ENCODE measurements at places on chromosomes 16 and 17.
A peak's percentile ranks its signal among the peaks of the same experiment; 100 is the strongest.

DNA sequence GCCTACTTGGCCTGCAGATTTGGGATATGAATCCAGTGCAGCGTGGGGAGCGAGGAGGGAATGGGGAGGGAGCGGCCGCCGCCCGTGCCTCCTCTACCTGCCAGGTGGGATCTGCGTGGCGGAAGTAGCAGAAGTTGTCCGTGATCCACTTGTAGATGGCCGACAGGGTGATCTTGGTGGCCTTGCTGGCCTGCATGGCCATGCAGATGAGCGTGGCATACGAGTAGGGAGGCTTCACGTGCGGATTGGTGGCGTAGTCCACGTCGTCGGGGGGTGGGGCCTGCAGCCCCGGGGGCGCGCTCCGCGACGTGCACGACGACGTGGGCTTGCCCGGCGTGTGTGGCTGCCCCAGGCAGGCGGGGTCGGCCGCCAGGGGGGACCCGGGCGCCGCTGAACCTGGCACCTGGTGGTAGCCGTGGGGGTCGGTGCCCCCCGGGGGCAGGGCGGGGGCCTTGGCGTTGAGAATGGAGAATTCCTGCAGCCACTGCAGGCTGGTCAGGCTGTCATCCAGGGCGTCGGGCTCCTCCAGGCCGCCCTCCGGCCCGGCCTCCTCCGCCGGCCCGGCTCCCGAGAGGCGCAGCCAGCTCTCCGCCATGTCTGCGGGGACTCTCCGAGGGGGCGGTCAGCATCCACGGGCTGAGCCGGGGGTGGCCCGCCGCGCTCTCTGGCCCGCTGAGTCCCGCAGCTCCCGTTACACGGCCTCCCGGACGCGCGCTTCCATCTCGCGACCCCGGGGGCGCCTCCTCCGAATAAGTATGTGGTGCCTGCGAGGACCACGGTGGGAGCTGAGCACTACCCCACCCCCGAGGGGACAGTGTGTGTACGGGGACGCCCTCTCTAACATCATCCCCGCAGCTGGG, 1.0 kb downstream of the FOXJ1 start:
- DNase-seq = no peak

DNA sequence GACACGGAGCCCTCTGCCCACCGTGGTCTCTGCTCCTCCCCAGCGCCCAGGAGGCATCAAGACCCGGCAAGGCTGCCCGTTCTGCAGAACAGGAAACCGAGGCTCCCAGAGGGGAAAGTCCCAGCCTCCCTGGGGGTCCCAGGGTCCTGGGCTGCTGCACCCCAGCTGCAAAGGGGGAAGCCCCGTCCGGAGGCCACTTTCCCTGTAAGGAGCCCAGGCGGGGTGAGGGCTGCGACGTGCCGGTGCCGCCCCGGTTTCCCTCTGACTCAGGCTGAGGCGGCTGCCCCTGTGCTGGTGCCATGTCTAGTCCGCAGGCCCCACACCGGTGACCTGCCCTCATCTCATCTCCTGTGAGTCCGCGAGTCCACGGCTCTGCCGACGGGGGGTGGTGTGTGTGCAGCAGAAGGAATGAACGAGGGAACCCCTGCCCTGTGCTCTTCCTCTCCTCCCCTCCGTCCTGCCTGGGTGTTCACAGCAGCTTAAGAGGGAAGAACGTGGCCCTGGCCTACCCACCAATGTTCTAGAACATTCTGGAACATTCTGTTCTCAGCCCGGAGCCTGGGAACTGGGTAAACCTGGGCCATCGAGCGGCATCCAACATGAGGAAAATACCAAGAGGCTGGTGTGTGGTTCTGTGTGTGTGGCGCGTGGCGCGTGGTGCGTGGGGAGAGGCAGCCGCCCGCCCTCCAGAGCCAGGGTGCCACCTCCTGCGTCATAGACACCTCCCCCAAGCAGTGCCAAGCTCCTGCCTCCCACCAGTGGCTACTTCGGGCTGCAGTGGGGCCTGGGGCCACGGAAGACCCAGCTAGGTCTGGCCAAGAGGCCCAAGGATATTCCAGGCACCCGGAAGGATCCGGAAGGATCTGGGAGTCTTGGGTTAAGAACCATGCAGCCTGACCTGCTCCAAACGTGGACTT, 7.0 kb upstream of the CBFA2T3 start:
- no peak for DNase-seq

DNA sequence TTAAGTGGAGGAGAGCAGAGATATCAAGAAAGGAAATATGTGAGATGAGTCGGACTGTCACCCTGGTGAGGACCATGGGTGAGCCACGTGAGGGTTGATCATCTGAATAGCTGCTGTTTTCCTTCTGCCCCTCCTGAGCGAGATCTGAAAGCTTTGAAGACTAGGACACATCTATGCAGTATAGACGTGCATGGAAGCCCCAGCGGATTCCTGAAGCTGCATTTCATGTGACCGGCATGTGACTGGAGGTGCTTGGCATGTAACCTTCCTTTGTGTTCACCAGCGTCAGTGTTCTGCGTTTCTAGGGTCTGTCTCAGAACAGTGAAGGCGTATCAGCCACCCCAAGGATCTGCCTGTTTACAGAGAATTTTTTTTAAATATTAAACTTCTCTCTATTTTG, 75.1 kb downstream of the MSI2 start:
- DNase-seq = no peak

GRCh38 chr16:90008708-90009145, 10.5 kb downstream of the DBNDD1 start:
- no peak for DNase-seq

GRCh38 chr17:70901870-70902269, 732.5 kb downstream of the KCNJ2 start:
- no peak for DNase-seq

DNA sequence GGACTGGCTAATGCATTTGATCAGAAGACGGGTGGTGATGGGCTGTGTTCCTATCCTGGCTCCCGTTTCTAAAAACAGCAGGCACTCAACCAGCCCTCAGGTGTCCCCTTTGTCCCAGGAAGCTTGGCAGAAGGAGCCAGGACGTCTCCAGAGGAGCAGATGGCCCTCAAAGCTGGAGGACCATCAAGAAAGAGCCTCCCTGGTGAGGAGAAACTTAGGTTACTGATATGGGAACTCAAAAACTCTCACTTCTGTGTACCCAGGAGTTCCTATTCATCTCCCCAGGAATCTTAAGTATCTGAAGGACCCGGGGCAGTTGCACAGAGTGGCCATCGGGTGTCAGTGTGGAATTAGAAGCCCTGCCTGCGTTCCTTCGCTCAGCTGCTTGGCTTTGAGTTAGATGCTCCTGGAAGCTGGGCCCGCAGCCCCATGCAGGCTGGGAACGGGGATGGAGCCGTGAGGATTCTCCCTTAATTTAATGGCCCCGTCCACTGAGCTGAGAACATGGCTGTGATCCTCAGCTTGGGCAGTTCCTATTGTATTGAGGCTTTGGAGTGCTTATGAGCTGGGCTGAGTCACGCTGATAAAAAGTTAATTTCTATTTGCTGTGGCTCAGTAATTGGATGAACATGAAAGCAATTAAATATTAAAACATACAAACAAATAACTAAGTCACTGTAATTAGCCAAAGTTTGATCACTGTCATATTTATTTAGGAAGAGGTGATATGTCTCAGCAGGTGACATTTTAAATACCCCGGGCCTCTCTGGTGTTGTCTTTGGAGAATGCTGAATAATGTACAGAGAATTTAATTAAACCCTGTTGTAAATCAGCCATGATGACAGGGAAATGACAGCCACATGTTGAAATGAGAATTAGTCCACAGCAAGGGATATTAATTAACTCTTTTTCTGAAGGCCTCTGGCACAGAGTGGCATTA, 402.1 kb downstream of the SEC14L1 start:
- DNase-seq = peak; percentile 40

- DNase-seq = no peak
Observed at GRCh38 chr17:66338937-66339336, 36.5 kb downstream of the PRKCA start.

- DNase-seq = no peak
Observed at GRCh38 chr16:53509906-53510703, 7.1 kb upstream of the AKTIP start.

DNA sequence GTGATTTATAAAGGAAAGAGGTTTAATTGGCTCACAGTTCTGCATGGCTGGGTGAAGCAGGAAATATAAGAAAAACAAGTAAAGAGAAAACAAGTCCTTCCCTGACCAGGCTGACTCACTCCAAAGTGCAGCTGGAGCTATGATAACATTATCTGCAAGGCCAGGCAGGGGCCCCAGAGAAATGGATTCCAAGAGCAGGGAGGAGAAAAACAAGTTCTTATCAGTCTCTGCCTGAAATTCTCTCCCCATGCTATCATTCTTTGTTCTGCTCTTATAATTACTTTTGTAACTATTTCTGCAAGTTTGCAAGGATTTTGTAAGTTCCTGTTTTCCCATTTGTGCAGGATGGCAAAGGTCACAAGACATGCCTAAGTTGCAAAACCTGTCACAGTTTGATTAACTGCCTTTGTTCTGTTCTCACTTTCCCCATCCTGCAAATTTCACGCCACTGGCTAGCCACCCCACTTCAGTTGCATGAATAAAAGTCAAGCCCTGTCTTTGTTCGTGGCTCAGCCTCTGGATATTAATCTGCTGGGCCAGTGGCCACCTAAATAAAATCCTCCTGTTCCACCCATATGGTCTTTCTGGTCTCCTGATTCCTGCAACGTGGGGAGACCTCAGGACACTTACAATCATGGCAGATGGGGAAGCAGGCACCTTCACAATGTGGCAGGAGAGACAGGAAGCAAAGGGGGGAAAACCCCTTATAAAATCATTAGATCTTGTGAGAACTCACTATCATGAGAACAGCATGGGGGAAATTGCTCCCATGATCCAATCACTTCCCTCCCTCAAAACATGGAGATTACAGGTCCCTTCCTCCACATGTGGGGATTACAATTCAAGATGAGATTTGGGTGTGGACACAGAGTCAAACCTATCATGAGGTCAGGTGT, 13.1 kb downstream of the ABCA9 start:
- peak; percentile 42 for DNase-seq

DNA sequence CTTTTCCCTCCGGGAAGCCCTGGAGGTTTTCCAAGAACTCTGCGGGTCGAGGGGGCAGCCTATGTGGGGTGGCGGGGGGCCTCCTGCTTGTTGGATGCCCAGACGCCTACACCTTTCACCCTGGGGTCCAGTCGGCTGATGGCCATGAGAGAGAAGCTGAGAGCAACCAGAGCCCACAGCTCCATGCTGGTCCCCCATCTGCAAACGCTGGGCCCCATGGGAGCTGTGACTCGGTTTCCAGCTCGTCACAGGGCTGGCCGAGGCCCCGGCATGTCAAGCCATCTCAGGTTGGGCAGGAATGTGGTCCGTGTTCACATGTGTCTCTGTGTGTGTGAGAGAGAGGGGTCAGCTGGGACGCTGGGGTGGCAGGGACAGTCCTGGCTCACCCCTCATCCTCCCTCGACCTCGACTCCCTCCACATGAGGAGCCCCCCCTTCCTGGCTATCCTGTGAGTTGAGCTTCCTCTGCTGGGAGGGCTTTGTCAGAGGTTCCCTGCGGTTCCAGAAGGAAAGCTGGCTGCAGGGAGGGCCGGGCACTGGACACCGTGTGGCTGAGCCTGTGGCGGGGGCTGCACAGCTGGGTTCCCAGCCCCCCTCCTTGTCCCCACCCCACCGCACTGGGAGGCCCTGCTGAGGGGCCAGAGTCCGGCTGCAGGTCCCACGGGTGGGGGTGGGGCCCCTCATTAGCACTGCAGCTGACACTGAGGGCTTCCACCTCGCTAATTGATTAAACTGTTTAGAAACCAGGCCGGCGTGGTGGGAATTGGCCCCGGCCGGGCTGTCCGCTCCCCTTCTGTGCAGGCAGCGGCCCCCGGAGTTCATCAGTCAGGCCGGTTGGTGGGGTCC, 19.1 kb downstream of the METRNL start:
- no peak for DNase-seq

DNA sequence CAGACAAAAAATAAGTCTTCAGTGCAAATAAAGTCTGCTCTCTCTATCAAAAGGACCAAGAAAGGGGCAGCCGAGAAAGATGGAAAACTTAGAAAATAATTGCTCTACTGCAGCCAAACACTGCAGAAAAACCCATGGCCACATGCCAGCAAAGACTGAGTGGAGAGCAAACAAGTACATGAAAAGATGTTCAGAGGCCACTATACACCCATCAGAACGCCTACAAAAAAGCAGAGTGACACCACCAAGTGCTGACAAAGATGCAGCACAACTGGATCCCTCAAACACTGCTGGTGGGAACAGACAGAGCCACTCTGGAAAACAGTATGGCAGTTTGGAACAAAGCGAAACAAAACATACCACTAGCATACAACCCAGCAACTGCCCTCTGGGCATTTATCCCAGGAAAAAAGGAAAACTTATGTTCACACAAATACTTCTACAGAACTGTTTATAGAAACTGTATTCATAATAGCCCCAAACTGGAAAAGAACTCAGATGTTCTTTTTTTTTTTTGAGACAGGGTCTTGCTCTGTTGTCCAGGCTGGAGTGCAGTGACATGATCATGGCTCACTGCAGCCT, 36.7 kb downstream of the KIAA0753 start:
- no peak for DNase-seq

DNA sequence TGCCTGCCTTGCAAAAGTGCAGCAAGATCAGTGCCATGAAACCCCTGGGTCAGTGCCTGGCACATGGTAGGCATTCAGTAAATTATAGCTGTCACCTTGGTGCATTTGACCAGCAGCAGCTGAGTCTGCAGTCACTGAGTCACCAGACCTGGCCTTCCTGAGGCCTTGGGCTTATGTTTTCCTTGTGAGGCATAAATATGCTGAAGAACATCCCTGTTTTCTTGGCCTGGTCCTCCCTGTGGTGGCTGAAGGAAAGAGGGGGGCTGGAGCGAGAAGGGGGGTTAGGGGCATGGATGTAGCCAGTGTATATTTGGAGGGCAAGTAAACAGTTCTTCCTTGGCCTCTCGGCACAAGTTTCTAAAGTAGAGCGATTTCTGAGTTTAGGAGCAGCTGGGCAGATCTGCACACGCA, 26.5 kb downstream of the EPN2 start:
- no peak for DNase-seq

- no peak for DNase-seq
Observed at GRCh38 chr16:60061396-60061795, 1327.3 kb upstream of the GOT2 start.

DNA sequence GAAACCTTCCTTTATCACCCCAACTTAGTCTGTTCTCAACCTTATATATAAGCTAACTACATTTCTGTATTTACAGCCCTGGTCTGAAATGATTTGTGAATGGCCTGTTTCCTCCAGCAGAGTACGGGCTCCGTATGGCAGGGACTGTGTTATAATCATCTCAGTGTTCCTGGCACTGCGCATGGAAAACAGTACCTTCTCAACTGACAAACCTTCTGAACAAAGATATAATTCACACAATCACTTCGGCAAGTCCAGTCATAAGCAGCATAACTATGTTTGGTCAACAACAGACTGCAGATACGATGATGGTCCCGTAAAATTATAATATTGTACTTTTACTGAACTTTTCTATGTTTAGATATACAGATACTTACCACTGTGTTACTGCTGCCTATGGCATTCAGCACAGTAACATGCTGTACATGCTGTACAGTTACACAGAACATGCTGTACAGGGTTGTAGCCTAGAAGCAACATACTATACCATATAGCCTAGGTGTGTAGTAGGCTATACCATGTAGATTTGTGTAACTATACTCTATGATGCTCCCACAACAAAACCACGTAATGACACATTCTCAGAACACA, 30.0 kb downstream of the ANKFY1 start:
- DNase-seq = no peak

- no peak for DNase-seq
Observed at GRCh38 chr16:48004141-48004695, 151.6 kb downstream of the ABCC12 start.

GRCh38 chr17:8957721-8958120, 7.8 kb downstream of the PIK3R5 start:
- DNase-seq = no peak

GRCh38 chr16:81067166-81067565, 9.9 kb downstream of the C16orf46 start:
- no peak for DNase-seq

Data from AG04449 (cell line).